Activated CD4-positive, alpha-beta T cell treated with anti-CD3 and anti-CD28 coated beads for 24 hours (primary cell): ENCODE measurements at places on chromosomes 7 and 10.

- no peak for DNase-seq
These were observed 511 bp upstream of the NRP1 start for GRCh38 chr10:33334805-33335550.

- DNase-seq = no peak
These were observed 364.6 kb upstream of the PODXL start for GRCh38 chr7:131921016-131921415.

- DNase-seq = no peak
These were observed 891 bp upstream of the WAPL start for GRCh38 chr10:86522510-86522855.

DNA sequence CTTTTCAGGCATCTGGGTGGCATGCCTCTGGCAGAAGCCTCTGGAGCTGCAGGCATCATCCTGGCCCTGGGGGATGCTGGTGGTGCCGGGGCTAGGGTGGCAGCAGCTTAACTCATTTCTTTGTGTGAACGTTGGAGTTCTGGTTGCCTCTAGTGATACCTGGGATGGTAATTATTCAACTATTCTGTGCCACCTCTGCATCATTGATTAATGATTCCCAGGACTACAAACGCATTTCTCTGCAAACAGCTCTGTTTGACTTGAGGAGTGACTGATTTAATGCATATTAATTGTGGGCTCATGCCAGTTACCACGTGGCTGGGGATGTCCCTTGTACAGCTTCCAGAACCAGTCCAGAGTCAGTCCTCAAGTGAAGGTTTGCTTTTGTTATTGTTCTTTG lies 55.9 kb downstream of the LRRC18 start:
- DNase-seq = no peak

DNA sequence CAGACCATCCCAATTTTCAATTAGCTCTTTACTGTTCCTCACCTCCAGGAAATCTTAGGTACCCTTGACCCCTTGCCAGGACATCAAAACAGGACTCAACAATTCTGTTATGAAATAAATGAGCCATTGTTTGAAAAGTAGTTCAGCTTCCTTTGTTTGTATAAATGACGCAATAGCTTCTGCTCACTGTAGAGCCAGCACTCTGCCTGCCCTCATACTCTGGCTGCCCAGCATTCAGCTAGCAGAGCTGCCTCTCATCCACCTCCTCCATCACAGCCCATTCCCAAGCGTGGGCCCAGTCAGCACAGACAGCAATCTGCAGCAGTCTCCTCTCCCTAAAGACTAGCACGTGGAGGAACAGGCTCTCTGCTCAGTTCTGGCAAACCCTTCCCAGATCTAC lies 478.6 kb downstream of the GRID1 start:
- DNase-seq = no peak

DNA sequence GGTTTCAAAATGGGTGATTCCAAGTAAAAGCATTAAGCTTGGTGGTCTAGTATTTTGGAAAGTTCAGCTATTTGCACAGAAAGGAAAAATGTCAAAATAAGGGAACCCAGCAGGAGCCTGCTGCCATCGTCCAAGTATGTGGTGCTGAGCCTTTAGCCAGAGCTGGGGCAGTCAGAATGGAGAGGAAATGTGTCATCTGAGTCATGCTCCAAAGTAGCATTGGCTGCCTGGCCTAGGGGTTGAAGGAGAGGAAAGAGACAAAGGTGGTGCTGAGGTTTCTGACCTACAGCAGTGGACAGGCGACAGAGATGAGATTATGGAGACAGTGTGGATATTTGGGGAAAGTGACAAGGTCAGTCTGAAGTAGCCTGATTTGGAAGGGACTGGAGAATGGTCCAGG lies 103.9 kb downstream of the PLCE1 start:
- DNase-seq = no peak
